HCT116 (cell line): ENCODE measurements at places on chromosomes 6 and 20. TPM values are rescaled to one million over a fixed set of nuclear protein-coding genes. Genes with fewer than 3 reads are reported as not detected.

The PFDN6 gene
- total RNA-seq: 90.5 TPM

The LY6G6C gene
- 0.54 TPM for total RNA-seq

The ARFGEF3 gene
- 3.8 TPM for total RNA-seq

GRCh38 chr20:64168381-64169090 lies 4.3 kb downstream of the MYT1 start:
- no peak overlapping the region for H3K4me3 ChIP-seq
- DNase-seq: no peak
- H3K27ac ChIP-seq: no peak overlapping the region
- H3K4me1 ChIP-seq: no peaks in the 10 kb centered on the region

DNA sequence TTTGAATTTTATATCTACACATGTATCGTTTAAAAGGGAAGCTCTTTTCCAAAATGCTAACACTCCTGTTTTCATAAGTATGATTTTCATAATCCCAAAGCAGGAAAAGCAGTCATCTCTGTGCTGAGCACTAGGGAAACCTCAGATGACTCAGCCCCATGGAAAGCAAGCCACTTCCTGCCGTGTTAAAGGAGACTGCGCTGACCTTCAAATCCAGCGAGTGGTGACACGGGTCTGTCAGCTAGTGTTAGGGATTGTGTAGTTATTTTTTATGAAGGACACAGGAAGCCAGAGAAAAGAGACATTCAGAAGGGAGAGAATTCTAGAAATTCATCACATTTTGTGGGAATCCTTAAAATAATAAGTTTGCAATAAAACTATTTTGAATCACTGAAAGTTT lies 57.0 kb upstream of the CD93 start:
- no peaks in the 10 kb centered on the region for H3K36me3 ChIP-seq
- H3K27me3 ChIP-seq: no peaks in the 10 kb centered on the region
- peaks cover 23% of the 10 kb centered on the region for H3K4me1 ChIP-seq
- peak overlapping the region; percentile 0; the same call in 1 of the 2 replicates for H3K27ac ChIP-seq
- H3K4me3 ChIP-seq: no peak overlapping the region
- peak; percentile 47 for DNase-seq

The FOXQ1 gene
- total RNA-seq: 0.42 TPM

DNA sequence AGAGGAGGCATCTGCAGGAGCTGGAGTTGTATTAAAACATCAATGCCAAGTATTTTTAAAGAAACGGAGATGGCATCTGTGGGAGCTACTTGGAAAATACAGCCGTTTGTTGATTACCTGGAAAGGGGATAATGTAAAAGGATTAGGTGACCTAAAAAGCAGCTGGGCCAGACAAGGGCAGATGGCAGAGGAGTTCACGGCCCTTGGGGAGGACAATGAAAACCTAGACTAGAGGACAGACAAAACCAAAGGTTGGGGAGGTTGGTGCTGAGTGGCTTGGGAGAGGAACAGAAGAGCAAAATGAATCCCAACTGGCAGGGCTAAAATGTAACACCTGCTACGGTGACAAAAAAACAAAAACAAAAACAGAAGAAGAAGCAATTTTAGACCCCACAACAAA lies 260.5 kb upstream of the JARID2 start:
- no peaks in the 10 kb centered on the region for H3K4me1 ChIP-seq
- H3K4me3 ChIP-seq: no peak overlapping the region
- DNase-seq: no peak
- H3K27me3 ChIP-seq: no peaks in the 10 kb centered on the region
- H3K36me3 ChIP-seq: no peaks in the 10 kb centered on the region

DNA sequence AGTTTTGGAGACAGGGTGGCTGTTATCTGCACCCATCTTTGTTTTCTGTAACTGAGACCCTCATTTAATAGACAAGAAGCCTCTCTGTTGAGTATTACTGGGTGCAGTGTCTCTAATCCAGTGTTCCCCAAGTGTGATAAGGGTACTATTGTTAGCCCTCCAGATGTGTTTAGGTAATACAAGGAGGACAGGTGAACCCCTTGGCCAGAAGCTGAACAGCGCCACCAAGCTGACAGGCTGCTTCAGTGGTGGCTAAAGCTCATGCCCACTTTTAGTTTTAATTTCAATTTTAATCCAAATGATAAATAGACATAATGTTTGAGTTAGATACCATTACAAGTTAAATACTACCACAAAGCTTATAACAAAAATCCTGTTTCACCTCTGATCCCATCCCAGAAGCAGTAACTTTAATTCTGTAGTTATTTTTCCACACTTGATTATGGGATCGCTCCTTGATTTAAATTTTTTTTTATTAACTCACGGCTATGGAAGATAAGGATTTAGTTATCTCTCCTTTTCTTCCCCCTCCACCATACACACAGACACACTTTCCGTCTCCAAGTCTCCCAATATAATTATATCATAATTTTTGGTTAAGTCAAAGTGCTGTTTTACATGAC lies 8.4 kb upstream of the STK35 start:
- peaks cover 37% of the 10 kb centered on the region for H3K27me3 ChIP-seq
- peak; percentile 46 for DNase-seq
- no peaks in the 10 kb centered on the region for H3K4me1 ChIP-seq

The EFCAB8 gene
- 0.42 TPM for total RNA-seq

DNA sequence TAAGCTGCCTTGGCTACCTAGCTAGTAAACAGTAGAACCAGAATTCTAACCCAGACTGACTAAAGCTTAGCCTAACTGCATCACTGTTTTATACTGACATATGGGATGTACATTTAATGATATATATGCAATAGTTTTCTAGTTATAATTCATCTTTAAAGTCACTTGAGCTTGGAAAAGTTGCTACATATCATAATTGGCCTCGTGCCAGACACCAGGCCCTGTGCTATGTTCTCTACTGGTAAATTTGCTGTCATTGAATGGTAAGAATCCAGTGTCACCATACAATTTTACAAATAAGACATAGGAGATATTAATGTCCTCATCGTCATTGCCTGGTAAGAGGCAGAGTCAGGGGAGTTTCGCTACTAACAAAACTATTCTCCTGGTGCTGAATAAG lies 396.8 kb downstream of the CDKAL1 start:
- H3K27me3 ChIP-seq: no peaks in the 10 kb centered on the region
- DNase-seq: no peak
- H3K4me3 ChIP-seq: no peak overlapping the region
- H3K4me1 ChIP-seq: peaks cover 51% of the 10 kb centered on the region
- H3K27ac ChIP-seq: peak overlapping the region; percentile 87

GRCh38 chr6:35296931-35297600 lies 552 bp upstream of the DEF6 start:
- peak overlapping the region; percentile 84; the same call in 1 of the 2 replicates for H3K4me3 ChIP-seq
- peaks cover 10% of the 10 kb centered on the region for H3K36me3 ChIP-seq
- peaks cover 32% of the 10 kb centered on the region for H3K4me1 ChIP-seq
- H3K27me3 ChIP-seq: no peaks in the 10 kb centered on the region
- no peak for DNase-seq

DNA sequence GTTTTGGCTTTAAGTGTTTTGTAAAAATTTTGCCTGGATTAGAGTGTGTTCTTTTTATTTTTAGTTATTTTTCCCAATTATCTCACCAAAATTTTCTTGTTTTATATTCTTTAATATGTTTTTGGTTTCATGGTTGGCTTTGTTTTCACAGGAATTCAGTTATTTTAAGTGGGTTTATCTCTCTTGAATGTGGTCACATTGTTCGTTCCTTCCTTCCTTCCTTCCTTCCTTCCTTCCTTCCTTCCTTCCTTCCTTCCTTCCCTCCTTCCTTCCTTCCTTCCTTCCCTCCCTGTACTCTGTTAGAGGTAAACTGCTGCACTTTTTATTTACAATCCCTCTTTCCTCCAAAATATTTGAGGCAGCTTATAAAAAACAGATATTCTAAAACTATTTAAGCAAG lies 672.9 kb upstream of the CITED2 start:
- no peak overlapping the region for H3K27ac ChIP-seq
- no peaks in the 10 kb centered on the region for H3K36me3 ChIP-seq
- no peaks in the 10 kb centered on the region for H3K27me3 ChIP-seq
- no peak overlapping the region for H3K4me3 ChIP-seq

The KCNB1 gene
- total RNA-seq: 0.79 TPM

The CALHM6 gene
- total RNA-seq: not detected

The MACROD2 gene
- 3.7 TPM for total RNA-seq

DNA sequence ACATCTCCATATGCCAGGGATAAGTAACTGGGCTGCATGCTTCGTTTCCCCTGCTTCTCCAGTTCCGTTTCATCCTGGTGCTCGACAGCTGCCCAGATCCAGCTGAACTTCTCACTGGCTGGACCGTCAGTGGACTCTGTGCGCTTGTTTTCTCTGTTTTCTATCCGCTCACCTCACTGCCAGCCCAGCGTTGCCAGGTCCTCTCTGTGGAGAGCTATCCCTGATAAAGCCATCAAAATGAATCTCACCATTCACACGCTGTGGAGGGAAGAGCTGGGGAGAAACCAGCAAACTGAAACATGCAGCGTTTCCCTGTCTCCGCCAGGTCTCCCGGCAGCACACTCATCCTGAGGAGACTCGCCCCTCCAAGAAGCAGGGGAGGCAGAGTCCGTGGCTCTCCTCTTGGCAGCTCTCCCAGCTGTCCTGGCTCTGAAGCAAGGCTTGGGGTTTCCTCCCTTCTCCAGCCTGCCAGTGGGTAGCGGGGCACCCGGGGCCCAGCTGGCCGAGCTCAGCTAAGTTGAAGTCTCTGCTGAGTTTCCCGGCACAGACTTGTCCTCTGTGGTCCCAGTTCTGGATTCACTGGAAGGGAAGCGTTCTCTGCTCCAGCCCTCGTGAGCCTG lies 160.9 kb downstream of the DTNBP1 start:
- H3K27me3 ChIP-seq: no peaks in the 10 kb centered on the region
- H3K36me3 ChIP-seq: peaks cover 3% of the 10 kb centered on the region; the same call in 1 of the 2 replicates
- no peak for DNase-seq
- H3K4me3 ChIP-seq: no peak overlapping the region

GRCh38 chr20:58553841-58554240 lies 38.6 kb upstream of the APCDD1L start:
- H3K36me3 ChIP-seq: no peaks in the 10 kb centered on the region
- peaks cover 18% of the 10 kb centered on the region; the same call in 1 of the 2 replicates for H3K27me3 ChIP-seq
- H3K4me1 ChIP-seq: peaks cover 8% of the 10 kb centered on the region; the same call in 1 of the 2 replicates
- no peak overlapping the region for H3K4me3 ChIP-seq
- no peak overlapping the region for H3K27ac ChIP-seq
